ENCODE measurements at places on chromosomes 12 and 14.

DNA sequence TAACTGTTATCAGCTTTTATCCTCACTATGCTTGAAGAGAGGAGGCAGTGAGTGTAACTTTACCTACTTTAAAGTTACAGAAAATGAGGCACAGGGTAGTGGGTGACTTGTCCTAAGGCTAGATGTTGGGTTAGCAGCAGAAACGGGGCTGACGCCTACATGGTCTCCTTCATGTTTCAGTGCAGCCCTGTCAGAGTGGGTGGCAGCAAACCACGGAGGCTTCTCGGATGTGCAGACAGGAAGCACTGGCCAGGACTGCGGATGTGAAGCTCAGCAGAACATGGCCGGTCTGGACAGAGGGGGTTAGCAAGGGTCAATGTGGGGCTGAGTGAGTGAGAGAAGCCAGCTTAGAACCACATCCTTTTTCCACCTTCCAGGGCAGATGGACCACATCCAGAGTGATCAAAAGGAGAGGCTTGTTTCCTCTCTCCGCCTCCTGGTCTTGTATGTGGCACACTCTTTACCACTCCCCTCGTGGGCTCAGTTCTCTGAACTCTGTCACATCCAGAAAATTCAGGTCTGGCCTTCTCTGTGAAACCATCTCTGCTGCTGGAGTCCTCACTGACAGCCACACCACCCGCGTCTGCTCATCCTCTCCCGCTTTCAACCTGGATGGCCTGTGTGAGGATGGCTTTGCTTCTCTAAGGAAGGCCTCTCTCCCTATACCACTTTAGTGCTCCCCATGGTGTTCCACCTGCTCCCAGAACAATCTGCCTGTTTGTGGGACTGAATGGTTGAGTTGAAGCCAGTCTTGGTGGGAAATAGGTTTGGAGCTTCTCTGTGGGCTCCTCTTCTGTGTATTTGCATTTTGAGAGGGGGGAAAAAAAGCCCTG, 14.1 kb downstream of the SUSD6 start:
- DNase-seq: no peak

GRCh38 chr12:110035534-110036104, 12.7 kb downstream of the C12orf76 start:
- DNase-seq: no peak

GRCh38 chr12:107783406-107784376, 9.2 kb downstream of the ASCL4 start:
- no peak for DNase-seq

GRCh38 chr12:91021076-91021475, 16.3 kb upstream of the EPYC start:
- no peak for DNase-seq

GRCh38 chr14:70822530-70823185, 13.3 kb upstream of the MAP3K9 start:
- peak; percentile 38 for DNase-seq

GRCh38 chr12:64679487-64680001, 69.2 kb downstream of the RASSF3 start:
- no peak for DNase-seq

DNA sequence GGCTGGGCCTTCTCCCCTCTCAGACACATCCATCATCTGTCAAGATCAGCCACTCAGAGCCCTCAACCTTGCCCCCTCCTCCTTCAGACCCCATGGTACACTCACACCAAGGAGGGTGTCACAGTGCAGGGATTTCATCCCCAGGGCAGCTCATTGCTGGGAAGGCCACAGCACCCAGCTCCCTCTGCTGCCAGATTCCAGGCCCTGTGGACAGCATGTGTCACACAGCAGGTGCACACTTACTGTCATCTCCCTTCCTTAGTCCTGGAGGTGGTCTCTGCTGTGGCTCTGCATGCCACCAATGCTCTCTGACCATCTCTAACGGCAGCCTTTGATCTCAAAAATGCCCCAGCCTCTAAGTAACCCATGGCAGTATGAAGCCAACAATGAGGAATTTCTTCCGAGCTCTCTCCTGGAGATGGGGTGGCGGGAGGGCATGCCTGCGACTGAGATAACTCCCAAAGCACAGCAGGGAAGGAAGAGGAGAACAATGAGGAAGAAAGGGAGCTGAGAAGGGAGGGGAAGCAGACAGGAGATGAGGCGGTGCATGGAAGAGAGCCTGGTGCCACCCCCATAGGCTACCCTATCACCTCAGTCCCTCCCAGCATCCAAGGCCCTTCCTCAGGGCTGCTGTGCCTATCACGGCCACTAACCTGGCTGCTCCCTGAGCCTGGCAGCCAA, 101.0 kb downstream of the SINHCAF start:
- no peak for DNase-seq

DNA sequence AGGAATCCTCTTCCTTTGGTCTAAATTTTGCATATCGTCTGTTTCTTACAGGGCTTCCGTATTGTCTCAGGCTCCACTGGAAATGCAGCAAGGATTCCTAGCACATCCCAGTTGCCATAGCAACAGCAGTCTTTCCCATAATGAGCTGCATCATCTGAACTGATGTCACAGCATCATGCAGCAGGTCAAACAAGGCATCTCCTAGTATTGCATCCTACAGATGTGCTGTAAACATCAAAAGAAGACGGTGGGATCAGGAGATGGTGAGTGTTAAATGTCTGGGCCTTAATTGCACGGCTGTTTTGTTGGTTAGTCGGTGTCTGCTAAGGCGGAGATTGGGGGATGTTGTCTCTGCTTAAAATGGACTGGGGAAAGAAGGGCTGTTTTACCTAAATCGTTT, at the start of gene AKAP6:
AKAP6 (plus strand) TSS at position 153 of the 400 bp plus-strand sequence. CDS start 104,196 bp downstream, outside the sequence.
- peak; percentile 93 for DNase-seq

- DNase-seq: no peak
Measured at GRCh38 chr12:85441741-85442140, 161.7 kb downstream of the ALX1 start.

- no peak for DNase-seq
Measured at GRCh38 chr12:52794479-52795331, 1.2 kb downstream of the KRT3 start.

GRCh38 chr12:81085832-81086231, 8.0 kb downstream of the ACSS3 start:
- no peak for DNase-seq

DNA sequence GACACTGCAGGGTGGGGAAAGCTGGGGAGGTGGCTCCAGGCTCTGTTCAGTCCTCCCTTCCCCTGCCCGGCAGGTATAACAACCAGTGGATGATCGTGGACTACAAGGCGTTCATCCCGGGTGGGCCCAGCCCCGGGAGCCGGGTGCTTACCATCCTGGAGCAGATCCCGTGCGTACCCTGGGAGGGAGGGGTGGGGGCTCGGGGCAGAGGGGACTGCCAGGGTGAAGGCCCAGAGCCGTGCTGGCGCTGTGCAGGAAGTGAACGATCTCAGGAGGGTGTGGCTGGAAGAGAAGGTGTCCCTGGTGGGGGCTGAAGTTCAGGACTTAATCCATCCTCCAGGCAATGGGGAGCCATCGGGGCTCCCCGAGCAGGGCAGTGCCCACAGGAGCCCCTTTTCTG, 18.9 kb downstream of the SDS start:
- DNase-seq: no peak

DNA sequence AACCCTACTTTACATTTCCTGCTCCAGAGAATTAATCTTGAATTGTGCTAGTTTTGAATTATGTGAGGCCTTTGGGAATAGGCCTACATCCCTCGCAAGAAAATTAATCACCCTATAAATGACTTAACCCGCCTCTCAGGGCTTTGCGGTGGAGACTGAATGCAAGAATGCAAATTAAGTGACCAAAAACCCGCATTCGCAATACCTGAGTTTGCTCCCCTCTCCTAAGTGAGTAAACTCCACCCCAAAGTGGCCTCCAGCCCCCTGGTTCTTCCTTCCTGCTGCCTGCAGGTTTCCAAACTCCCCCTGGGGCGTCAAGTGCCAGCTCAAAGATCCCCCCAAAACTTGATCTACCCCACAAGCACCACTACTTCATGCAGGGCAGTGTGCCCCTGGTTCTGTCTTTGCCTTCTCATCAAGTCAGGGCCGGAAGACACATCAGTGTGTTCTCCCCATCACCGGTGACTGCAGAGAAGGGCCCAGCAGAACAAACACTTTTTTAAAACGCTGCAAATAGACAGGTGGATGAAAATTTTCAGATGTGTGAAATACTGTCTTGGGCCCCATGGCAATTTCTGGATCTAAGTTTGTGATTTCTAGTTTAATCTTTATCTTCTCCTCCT, 644.7 kb downstream of the VRK1 start:
- no peak for DNase-seq

DNA sequence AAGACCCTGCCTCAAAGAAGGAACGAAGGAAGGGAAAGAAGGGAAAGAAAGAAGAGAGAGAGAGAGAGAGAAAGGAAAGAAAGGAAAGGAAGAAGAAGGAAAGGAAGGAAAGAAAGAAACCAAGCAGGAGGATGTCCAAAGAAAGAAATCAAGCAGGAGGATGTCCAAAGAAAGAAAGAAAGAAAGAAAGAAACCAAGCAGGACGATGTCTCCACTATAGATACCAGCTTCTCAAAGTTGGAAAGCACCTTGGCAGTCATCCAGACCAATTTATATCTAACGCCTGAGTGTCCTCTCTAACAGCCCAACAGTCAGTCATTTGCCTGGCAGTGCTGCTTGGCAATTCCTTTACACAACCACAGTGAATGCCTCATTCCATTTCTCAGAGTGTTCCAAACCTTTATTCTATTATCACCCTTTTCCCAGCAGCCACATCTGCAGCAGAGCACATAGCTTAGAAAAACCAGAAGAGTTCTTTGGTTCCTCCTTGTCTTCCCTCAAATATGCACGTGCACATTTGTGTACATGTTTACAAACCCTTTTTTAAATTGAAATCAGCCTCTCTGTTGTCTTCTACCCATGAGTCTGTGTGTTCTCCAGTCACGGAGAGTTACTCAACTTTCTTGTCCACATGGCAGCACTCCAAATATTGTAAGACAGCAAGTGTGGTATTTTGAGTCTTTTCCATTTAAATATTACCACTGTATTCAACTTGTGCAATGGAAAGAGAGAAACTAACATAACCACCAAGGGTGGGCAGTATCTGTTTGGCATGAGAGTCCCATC, 138.4 kb downstream of the STXBP6 start:
- peak; percentile 32 for DNase-seq

- DNase-seq: no peak
Measured at GRCh38 chr12:272942-273341, 10.3 kb upstream of the SLC6A13 start.

DNA sequence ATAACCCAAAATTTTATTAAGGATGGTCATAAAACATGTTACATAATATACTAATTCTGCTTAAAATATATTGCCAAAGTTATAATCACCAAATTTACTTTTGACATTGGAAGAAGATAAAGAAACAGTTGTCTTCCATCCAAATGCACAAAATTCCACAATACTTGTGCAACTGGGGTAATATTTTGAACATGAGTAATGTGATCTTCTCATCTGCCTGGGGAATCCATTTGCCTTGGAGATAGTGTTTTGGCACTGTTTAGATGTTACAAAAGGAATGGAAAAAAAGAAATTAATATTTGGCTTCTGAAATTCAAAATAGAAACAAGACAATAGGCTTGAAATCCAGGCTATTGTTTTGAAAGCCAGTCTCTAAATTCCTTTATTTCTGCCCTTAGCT, 9.1 kb downstream of the GPR19 start:
- no peak for DNase-seq

- no peak for DNase-seq
Measured at GRCh38 chr14:36222952-36223468, 46.5 kb upstream of the PTCSC3 start.

- DNase-seq: no peak
Measured at GRCh38 chr14:103123634-103124500, 606 bp downstream of the TNFAIP2 start.

DNA sequence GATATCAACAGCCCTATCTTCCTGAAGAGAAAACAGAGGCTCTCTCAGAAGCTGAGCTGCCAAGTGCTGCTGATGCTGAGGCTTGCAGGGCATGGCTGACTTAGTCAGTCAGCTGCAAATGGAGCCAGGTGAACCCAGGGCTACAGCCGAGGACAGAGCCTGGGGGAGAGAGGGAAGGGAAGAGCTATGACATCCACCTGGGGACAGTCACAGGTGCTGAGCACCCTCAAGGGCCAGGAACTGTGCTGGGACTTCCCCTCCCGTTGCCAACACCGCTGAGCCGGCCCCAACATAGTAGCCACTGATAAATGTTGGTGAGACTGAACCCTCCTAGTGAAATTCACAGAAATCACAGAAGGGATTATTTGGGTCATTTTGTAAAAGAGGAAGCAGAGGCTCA, 6.7 kb upstream of the CHGA start:
- no peak for DNase-seq

DNA sequence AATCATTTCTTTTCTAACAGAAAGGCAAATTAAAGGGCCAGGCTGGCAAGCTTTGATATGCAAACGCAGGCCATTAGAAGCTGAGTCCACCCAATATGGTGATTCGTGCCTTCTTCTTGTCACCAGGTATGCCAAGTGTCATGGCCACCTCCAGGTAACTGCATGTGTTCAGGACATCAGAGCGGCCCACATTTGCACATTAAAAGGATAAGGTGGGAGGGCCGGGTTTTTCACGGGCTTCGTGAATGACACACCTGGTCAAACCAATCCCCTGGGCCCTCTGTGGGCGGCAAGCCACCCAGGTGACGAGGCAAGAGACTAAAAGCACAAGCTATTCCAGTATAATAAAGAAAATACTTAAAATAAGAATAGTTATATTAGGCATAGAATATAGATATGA, 75.9 kb upstream of the TSPAN11 start:
- DNase-seq: no peak

DNA sequence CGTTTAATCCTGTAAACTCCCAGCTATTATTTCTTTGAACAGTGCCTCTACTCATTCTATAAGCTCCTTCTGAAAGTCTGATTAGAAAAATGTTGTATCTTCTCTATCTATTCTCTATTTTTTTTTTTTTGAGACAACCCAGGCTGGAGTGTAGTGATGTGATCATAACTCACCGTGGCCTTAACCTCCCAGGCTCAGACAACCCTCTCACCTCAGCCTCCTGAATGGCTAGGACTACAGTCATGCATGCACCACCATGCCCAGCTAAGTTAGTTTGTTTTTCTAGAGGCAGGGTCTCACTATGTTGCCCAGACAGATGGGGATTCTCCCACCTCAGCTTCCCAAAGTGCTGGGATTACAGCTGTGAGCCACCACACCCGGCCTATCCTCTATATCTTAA, 66.6 kb downstream of the RPS6KA5 start:
- no peak for DNase-seq

DNA sequence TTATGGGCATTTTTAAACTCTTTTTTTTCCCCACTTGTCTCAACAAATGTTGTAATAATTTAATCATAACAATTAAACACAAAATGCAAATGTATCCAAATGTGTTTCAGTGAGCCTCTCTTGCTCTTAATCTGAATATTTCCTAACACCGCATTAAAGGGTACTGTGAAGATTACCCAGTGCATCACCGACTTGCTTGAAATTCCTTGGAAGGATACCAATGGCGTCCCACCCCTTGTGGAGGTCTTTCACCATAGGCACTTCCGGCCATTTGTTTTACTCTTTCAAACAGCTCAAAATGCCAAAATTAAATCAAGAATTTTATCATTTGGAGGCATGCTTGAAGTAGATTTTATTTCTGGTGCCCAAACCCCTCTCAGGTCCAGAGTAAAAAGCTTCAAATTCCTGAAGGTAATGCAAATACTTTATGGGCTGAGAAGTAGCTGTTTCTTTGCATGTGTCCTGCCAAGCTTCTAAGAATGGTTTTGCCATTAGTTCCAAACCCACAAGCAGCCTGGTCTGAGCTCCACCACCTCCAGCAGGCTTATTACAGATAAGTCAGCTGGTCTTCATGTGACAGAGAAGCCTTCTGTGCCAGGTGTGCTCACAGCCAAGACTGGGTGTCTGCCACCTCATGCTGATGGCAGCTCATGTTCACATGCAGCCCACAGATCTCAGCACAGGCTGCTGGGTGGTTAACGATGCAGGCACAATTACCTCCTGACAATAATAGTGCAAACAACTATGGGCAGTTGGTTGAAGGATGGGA, 16.4 kb upstream of the NUDT4 start:
- no peak for DNase-seq

- no peak for DNase-seq
Measured at GRCh38 chr14:90669731-90670130, 146.5 kb downstream of the TTC7B start.
